Stimulated activated CD4-positive, alpha-beta T cell treated with anti-CD3 and anti-CD28 coated beads, Interleukin-12 subunit alpha, Interleukin-12 subunit beta, amount 100 ng/mL, for 48 hours (primary cell): ENCODE measurements at places on chromosomes 12 and 14.
A peak's percentile ranks its signal among the peaks of the same experiment; 100 is the strongest.

DNA sequence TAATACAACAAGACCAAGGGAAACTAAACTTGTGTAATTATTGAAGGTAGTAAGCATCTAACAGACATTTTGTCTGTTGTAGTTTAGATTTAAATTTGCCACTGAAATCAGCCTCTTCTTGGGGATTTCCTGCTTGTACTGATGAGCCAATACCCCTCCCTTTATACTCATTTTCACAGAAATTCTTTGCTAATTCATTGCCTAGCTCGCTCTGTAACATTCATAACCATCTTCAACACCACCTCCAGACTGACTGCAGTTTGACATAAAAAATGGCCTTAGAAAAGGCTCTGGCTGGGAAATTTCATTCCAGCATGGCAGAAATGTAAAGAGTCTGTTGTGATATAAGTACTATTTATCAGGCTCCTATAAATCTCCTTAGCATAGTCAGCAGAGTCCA lies 109.7 kb upstream of the FLRT2 start:
- DNase-seq, result no peak

- no peak for DNase-seq
These were observed at the start of gene EXOC3L4 for GRCh38 chr14:103094406-103095209. EXOC3L4 (plus strand) TSS chr14:103094725; CDS start chr14:103100220, 5,495 bp downstream.

DNA sequence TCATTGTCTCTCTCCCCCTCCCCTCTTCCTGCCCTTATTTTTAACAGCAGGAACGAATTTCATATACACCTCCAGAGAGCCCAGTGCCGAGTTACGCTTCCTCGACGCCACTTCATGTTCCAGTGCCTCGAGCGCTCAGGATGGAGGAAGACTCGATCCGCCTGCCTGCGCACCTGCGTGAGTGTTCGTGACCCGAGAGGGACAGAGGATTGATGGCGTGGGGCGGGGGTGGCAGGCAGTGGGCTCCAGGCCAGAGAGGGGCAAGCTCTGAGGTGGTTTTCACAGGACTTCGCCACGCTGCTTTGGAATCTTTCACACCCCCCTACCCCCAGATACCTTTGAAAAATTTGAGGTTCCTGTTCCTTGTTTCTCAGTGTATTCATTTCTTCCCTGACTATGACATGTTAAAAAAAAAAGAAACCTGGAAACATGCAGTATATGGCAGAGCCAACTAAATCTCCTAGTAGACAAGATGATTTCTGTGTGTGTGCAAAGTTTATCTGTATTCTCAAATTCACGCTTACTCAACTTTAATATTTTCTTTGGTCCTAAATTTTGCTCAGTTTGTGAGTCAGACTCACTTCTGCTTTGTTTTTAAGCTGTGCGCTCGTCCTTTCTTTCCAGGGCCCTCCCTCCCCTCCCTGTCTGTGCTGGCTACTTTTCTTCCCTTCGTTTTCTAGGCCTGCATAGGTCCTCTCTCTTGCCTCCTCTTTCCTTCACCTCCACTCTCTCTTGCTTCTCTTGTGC lies 103.1 kb downstream of the ETV6 start:
- DNase-seq, result no peak

GRCh38 chr12:93107514-93108312 lies 178.6 kb upstream of the EEA1 start:
- DNase-seq, result no peak

DNA sequence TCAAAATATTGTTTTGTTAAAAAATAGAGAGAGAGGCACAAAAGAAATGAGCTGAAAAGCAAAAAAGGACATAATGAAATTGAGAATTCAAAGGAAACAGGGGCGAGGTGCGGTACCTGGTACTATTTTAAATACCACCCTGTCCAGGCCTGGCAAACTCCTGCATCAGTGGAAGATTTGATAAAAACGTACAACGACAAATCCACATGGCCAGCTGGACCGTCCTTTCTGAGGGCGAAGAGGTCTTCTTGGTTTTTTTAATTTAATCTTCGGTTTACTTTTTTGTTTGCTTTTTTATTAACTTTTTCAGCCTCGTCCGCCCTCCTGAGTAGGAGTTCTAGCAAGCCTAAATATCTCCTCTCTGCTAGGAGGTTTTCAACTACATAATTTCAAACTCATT lies 11.9 kb downstream of the BCL11B start:
- DNase-seq, result no peak

DNA sequence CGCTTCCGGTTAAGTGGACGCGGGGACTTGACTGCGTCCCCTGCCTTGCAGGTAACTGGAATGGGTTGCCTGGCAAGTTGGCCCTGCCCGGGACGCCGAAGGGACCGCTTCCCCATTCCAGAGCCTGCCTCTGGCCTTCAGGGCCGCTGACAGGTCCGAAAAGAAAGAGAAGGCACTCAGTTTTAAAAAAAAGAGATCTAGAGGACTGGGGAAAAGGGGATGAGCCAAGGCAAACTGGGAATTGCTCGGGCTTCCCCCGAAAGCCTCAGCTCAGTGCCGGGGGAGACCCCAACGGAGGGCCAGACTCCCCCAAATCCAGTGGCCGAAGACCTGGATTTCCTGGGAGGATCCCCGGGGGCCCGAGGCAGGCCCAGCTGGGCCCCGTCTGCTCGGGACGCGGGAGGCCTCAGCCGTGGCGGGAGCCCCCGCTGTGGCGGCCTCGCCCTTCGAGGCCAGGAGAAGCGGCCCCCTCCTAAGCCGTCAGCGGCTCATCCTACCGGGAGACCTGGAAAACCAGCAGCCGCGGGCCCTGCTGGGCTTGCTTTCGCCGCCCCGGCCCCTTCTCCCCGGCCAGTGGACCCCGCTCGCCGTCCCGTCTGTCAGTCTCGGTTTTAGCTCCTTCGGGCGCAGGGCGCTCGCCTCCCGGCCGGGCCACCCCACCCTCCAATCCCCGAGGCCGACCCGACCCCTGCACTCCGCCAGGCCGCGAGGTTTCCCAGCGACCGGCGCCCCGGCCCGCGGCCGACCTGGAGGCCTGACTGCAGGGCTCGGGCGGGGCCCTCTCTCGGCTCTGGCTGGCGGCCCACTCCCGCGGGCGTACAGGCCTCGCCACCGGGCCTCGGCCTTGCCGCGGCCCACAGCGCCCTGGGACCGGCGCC lies 12.5 kb downstream of the OTX2 start:
- DNase-seq, result no peak

DNA sequence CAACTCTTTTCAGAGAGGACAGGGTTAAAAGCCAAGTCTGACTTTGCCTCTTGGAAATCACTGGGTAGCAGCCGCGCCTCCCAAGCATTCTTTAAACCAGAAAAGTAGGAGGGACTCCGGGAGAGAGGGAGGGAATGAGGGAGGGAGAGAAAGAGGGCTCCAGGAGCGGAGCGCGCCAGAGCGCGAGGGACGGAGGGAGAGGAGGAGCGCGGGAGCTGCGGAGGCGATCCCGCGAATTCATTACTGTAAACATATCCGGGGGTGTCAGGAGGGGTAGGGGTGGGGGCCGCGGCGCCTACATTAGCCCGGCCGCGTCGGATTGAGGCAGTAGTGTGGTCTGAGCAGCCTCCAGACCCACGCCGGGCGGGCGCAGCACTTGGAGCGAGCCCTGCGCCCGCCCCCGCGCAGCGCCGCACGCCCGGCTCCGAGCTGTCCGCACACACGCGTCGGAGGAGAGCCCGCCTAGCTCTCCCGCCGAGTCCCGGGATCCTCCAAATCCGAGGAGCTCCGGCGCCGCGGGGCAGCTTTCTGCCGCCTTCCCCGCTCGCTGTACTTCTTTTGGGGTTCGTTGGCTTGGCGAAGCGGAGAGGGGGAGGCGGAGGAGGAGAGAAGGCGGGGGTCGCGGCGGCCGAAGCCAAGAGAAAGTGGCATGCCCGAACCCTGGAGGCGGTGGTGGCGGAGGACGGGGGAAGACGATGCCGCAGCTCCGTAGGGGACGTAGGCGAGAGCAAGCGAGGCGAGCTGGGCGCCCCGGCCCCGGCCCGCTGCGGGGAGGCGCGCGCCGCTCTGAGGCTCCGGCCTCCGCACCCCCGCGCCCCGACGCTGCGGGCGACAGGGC lies 3.3 kb downstream of the FLRT2 start:
- DNase-seq, result no peak

DNA sequence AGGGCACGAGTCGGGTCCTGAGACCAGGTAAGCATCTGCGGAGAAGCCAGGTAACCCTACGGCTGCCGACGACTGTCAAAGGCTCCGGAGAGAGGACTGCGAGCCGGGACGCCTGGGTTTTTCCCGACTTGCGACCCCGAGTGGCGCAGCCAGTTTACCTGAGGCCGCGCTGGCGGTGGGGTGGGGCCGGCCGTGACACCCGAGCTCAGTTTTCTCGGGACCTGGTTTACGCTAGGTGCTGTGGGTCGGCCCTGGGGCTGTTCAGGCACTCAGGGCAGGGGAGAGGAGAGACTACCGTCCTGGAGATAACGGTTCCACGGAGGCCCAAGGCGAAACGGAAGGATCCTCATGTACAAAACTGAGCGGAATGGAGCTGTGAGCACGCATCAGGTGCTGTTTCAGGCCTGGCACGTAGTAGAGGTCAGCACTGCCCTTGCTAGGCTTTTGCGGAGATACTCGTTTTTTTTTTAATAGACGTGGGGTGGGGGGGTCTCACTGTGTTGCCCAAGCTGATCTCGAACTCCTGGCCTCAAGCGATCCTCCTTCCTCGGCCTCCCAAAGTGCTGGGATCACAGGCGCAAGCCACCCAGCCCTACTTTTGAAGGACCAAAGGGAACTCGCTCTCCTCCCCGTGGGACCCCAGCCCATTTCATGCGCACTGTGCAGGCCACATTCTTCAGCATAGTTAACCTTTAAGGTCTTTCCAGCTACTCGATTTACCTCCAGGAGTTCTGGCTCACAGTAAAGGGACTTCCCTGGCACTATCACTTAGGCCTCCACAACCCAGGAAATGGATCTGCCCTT lies 471 bp downstream of the MTRFR start:
- DNase-seq, result no peak

GRCh38 chr12:124321040-124321481 lies 26.2 kb downstream of the RFLNA start:
- DNase-seq, result peak; percentile 60
